ENCODE measurements at places on chromosomes 4 and X.

- no peaks in the 10 kb centered on the region for H3K27me3 ChIP-seq
- no peaks in the 10 kb centered on the region for H3K36me3 ChIP-seq
- peak; percentile 59 for DNase-seq
- peak overlapping the region; percentile 99 for H3K27ac ChIP-seq
- peak overlapping the region; percentile 74 for H3K4me3 ChIP-seq
- peaks cover 42% of the 10 kb centered on the region for H3K4me1 ChIP-seq
Observed at GRCh38 chrX:9340598-9341290, 124.1 kb upstream of the TBL1X start.

- H3K4me3 ChIP-seq, result no peak overlapping the region
- H3K4me1 ChIP-seq, result no peaks in the 10 kb centered on the region
- H3K27me3 ChIP-seq, result no peaks in the 10 kb centered on the region
- no peak overlapping the region for H3K27ac ChIP-seq
Observed at GRCh38 chr4:7818399-7818911, 121.2 kb downstream of the AFAP1 start.

DNA sequence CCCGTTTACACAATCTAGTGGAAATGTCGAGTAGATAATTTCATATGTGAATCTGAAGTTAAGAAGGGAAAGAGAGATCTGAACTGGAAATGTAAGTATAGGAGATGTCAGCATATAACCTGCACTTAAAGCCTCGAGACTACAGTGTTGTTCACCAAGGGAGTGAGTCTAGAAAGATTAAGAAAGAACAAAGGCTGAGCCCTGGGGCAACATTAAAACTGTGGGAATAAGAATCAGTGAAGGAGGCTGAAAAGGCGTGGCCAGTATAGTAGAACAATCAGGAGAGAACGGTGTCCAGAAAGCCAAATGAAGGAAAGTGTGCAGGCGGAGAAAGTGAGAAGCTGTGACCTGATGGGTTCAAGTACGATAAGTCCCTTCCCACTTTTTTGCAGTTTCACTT is 118.8 kb upstream of the TENM3 start:
- DNase-seq, result no peak
- no peak overlapping the region for H3K27ac ChIP-seq
- no peaks in the 10 kb centered on the region for H3K27me3 ChIP-seq
- no peak overlapping the region for H3K4me3 ChIP-seq
- no peaks in the 10 kb centered on the region for H3K4me1 ChIP-seq

GRCh38 chr4:13007802-13008470 is 476.2 kb downstream of the RAB28 start:
- H3K4me3 ChIP-seq, result no peak overlapping the region
- H3K4me1 ChIP-seq, result no peaks in the 10 kb centered on the region
- peaks cover 3% of the 10 kb centered on the region for H3K36me3 ChIP-seq

GRCh38 chr4:147909225-147909624 is 177.3 kb downstream of the ARHGAP10 start:
- H3K4me1 ChIP-seq, result no peaks in the 10 kb centered on the region
- no peak overlapping the region for H3K27ac ChIP-seq
- no peak for DNase-seq
- peaks cover 32% of the 10 kb centered on the region for H3K36me3 ChIP-seq
- H3K27me3 ChIP-seq, result no peaks in the 10 kb centered on the region
- H3K4me3 ChIP-seq, result no peak overlapping the region

- peaks cover 44% of the 10 kb centered on the region for H3K4me1 ChIP-seq
- H3K36me3 ChIP-seq, result peaks cover 11% of the 10 kb centered on the region
- H3K4me3 ChIP-seq, result no peak overlapping the region
- no peak for DNase-seq
- H3K27me3 ChIP-seq, result no peaks in the 10 kb centered on the region
Observed at GRCh38 chr4:148238811-148239493, 203.3 kb downstream of the NR3C2 start.

GRCh38 chr4:112515198-112516065 is 548 bp downstream of the NEUROG2 start:
- H3K27me3 ChIP-seq, result peaks cover 83% of the 10 kb centered on the region
- peak overlapping the region; percentile 93 for H3K4me3 ChIP-seq
- H3K27ac ChIP-seq, result no peak overlapping the region
- DNase-seq, result peak; percentile 43
- peaks cover 31% of the 10 kb centered on the region for H3K36me3 ChIP-seq

DNA sequence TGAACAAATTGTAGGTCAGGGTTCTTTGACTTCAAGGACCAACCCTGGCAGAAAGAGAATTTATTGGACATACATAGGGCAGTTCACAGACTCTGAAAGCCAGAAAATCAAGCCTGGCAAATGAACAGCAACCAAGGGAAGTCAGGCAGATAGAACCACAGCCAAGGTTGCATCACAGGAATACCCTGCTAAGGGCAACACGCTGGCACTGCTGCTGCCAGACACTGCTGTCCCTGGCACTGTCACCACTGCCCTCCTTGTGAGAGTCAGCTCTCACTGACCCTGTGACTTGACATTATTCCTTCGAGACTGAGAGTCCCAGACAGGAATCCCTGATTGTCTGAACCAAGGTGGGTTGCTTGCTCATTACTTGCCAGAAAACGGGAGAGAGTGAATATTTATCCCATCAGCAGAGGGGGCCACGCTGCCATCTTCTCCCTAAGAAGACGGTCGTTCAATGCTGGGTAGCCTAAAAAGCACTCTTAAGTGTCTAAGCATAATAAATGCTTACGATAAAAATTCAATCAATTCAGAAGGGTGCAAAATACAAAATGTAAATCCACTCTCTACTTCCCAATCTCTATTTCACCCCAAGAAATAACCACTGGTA is 23.2 kb upstream of the PTTG2 start:
- peaks cover 11% of the 10 kb centered on the region for H3K4me1 ChIP-seq
- H3K36me3 ChIP-seq, result peaks cover 22% of the 10 kb centered on the region
- no peak overlapping the region for H3K27ac ChIP-seq
- no peak for DNase-seq
- H3K27me3 ChIP-seq, result no peaks in the 10 kb centered on the region
- no peak overlapping the region for H3K4me3 ChIP-seq

GRCh38 chr4:142645475-142646108 is 200.5 kb downstream of the INPP4B start:
- DNase-seq, result no peak
- H3K4me3 ChIP-seq, result peak overlapping the region; percentile 55
- H3K27ac ChIP-seq, result no peak overlapping the region
- peaks cover 41% of the 10 kb centered on the region for H3K36me3 ChIP-seq

- H3K4me3 ChIP-seq, result no peak overlapping the region
- no peaks in the 10 kb centered on the region for H3K36me3 ChIP-seq
- no peaks in the 10 kb centered on the region for H3K4me1 ChIP-seq
- no peak overlapping the region for H3K27ac ChIP-seq
- no peak for DNase-seq
Observed at GRCh38 chr4:155904331-155904730, 835 bp downstream of the TDO2 start.

DNA sequence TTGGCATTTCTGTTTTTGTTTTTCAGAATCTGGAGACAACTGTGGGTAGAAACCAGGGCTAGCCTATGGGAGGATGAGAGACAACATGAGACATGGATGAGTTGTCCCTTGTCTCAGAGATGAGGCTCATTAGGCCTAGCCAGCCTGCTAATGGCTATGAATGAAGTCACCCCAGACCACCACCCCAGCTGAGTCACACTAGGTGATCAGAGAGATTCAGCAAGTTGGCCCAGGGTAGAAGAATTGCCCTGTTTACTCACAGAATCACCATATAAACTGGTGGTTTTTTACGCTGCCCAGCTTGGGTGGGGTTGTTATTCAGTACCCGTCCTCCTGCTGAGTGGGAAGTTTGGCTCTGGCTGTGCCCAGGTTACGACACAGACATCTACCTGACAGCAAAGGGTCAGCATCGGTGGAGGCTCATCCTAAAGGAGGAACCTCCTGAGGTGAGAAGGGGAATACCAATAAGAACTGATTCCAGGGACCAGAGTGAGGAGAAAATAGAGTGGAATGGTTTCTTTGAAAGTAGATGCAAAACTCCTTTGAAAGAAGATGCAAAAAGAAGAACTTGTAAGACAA is 17.2 kb upstream of the ARSJ start:
- no peaks in the 10 kb centered on the region for H3K36me3 ChIP-seq
- no peak overlapping the region for H3K4me3 ChIP-seq
- H3K4me1 ChIP-seq, result no peaks in the 10 kb centered on the region

DNA sequence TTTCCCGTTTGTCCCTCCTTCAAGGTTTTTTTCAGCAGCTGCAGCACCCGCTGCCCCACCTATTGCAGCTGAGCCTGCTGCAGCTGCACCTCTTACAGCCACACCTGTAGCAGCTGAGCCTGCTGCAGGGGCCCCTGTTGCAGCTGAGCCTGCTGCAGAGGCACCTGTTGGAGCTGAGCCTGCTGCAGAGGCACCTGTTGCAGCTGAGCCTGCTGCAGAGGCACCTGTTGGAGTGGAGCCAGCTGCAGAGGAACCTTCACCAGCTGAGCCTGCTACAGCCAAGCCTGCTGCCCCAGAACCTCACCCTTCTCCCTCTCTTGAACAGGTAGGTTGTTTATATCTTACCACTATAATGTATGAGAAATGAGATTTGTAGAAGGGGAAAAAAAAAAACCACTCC is 4.5 kb downstream of the PRR27 start:
- no peaks in the 10 kb centered on the region for H3K36me3 ChIP-seq
- no peak for DNase-seq
- H3K4me1 ChIP-seq, result no peaks in the 10 kb centered on the region
- H3K4me3 ChIP-seq, result no peak overlapping the region
- no peaks in the 10 kb centered on the region for H3K27me3 ChIP-seq

GRCh38 chr4:22978656-22979055 is 285.9 kb downstream of the GBA3 start:
- no peak overlapping the region for H3K27ac ChIP-seq
- no peaks in the 10 kb centered on the region for H3K4me1 ChIP-seq
- H3K27me3 ChIP-seq, result no peaks in the 10 kb centered on the region
- no peaks in the 10 kb centered on the region for H3K36me3 ChIP-seq
- DNase-seq, result no peak

DNA sequence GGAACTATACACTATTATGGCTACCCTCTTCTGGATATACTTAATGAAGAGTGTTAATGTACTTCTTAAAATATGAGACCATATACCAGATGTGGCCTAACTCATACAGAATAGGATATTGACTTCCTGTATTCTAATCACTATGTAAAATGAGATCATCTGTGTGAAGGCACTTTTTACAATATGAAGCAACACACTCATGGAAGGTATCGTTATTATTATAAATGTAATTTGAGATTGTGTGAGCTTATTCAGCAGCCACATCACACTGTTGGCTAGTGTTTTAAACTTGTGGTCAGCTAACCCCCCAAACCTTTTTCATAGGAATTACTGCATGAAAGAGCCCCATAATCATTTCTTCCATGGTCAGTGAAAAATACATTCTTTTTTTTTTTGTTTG is 281.8 kb upstream of the TEX13A start:
- H3K27me3 ChIP-seq, result no peaks in the 10 kb centered on the region
- no peak overlapping the region for H3K4me3 ChIP-seq
- no peak for DNase-seq
- no peaks in the 10 kb centered on the region for H3K4me1 ChIP-seq
- H3K27ac ChIP-seq, result no peak overlapping the region

DNA sequence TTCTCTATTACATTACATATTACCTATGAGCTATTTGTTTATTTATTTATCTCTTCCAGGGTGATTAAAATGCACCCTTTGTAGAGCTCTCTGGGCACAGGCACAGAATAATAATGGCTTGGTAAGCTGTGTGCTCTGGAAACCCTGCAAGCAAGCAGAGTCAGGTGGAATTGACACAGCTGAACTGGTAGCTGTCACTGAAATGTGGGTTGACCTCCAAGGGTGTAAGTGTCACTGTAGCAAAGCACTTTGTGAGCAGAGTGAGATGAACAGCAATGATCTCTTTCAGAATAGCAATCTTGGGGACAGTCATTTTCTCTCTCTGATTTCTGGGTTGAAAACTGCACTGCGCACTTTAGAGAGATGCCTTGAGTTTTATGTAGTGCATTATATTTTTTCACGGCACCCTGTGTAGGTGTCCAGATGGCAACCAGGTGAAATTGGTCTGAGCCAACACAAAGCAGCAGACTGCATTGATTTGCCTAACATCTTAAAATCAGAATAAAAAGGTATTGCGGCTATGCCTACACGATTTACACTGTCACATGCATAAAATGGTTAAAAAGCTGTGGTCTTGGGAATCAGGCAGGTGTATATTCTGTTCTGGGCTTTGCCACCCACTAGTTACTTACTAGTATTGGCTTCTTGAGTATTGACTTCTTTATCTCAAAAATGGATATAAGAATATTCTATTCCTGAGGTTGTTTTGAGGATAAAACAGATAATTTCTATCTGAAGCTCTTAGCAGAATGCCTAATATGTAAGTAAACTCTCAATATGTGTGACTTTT is 450.3 kb downstream of the RAPGEF2 start:
- no peak overlapping the region for H3K4me3 ChIP-seq
- no peaks in the 10 kb centered on the region for H3K4me1 ChIP-seq
- no peak for DNase-seq
- no peaks in the 10 kb centered on the region for H3K36me3 ChIP-seq
- peaks cover 7% of the 10 kb centered on the region for H3K27me3 ChIP-seq

DNA sequence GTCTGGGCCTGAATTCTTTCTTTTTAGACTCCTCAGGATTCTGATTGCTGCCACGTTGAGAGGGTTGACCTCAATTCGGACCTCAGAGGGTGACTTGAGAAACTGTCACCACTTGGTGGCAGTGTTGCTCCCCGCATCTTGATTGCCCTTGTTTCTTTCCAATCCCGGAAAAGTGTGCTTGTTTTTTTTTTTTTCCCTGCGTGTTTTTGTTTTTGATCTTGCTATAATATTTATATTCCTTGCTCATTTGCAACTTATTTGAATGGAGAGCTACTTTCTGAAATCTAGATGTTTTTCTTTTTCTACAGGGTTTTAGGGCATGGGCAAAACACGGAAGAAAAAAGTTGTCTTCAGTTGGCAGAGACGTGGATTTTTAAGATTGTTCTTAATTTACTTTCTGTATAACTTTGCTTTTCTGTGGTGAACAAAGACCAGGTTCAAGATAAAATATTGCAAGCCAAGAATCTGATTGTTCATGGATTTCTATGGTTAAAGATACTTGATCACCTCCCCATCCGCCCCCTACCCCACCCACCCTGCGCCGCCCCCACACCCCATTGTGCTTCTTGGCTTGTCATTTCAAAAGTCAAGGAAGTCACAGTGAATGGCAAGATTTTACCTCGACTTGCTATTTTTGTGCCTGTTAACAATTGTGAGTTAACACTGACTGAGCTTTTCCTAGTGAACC is 102.0 kb downstream of the PTTG2 start:
- DNase-seq, result peak; percentile 56
- H3K27me3 ChIP-seq, result no peaks in the 10 kb centered on the region
- peak overlapping the region; percentile 14 for H3K27ac ChIP-seq
- H3K4me3 ChIP-seq, result peak overlapping the region; percentile 94
- peaks cover 14% of the 10 kb centered on the region for H3K4me1 ChIP-seq

DNA sequence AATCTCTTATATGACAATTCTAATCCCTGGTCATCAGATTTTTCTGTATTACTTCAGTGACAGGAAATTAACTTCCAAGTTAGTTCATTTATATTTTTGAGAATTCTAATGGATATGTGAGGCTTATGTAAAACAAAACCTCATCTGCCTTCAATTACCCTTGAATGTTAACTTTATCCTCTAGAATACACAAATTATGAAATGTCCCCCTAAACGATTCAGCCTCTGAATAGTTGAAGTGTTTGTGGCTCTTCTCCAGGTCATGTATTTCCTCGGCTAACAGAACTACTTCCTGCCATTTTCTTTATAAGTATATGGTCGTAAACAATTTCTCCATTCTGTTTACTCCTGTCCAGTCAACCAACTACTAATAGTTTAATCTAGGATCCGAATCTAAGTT is 401.3 kb downstream of the PCDH10 start:
- H3K4me1 ChIP-seq, result no peaks in the 10 kb centered on the region
- DNase-seq, result no peak
- H3K4me3 ChIP-seq, result no peak overlapping the region
- H3K27ac ChIP-seq, result no peak overlapping the region
- no peaks in the 10 kb centered on the region for H3K27me3 ChIP-seq

GRCh38 chrX:111779582-111779981 is 96.4 kb upstream of the TRPC5OS start:
- no peaks in the 10 kb centered on the region for H3K4me1 ChIP-seq
- no peak for DNase-seq
- no peak overlapping the region for H3K27ac ChIP-seq
- H3K27me3 ChIP-seq, result no peaks in the 10 kb centered on the region

All from naive thymus-derived CD8-positive, alpha-beta T cell (primary cell).